ENCODE measurements at places on chromosomes 7 and 10.

GRCh38 chr10:30114881-30115625, 55.7 kb upstream of the JCAD start:
- no peak for DNase-seq

- DNase-seq, result no peak
Observed at GRCh38 chr7:22635349-22635748, 91.7 kb upstream of the IL6 start.

DNA sequence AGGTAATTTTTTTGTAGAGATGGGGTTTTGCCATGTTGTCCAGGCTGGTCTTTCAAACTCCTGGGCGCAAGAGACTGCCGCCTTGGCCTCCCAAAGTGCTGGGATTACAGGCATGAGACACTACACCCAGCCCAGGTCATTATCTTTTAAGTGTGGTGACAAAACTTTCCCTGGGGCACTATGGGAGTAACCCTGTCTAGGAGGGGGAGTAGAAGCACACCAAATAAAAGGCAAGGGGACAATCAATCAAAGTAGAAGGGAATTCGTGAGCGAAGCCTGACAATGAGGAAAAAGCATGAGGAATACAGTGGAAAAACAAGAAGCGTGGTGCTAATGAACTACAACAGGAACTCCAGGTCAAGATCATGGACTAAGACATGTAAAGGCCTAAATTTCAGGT, 31.4 kb downstream of the IDE start:
- no peak for DNase-seq

- no peak for DNase-seq
Observed at GRCh38 chr10:63603709-63604445, 82.7 kb downstream of the REEP3 start.

- DNase-seq, result no peak
Observed at GRCh38 chr7:141200191-141201108, 126.6 kb downstream of the TMEM178B start.

- no peak for DNase-seq
Observed at GRCh38 chr7:17558558-17559332, 260.3 kb downstream of the AHR start.

- no peak for DNase-seq
Observed at GRCh38 chr7:1342090-1342640, 109.5 kb downstream of the UNCX start.

GRCh38 chr10:89536013-89536354, 590 bp upstream of the SLC16A12 start:
- no peak for DNase-seq

DNA sequence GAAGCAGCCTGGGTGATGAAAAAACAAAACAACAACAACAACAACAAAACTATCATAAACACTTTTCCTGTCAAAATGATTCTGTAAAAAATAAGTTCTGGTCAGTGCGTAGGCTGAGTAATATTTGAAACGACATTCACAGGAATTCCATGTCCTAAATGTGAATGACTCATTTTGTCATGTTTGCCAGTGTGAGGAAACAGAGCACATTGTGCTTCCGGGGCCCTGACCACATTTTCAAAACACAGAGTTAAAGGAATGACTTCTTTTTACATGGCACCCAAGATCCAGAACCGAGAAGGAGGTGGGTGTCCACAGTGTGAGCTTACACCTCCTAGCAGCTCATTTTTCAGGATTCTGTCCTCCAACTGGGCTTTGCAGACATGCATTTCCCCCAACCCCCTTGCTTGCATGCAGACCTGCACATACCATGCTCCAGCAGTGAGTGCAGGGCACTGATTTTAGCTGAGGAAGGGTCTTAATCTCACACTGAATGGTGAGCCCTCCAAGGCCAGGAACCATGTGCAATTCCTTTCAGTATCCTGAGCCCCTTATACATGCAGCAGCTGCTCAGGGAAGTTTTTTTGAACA, 3.0 kb downstream of the CLRN3 start:
- no peak for DNase-seq

DNA sequence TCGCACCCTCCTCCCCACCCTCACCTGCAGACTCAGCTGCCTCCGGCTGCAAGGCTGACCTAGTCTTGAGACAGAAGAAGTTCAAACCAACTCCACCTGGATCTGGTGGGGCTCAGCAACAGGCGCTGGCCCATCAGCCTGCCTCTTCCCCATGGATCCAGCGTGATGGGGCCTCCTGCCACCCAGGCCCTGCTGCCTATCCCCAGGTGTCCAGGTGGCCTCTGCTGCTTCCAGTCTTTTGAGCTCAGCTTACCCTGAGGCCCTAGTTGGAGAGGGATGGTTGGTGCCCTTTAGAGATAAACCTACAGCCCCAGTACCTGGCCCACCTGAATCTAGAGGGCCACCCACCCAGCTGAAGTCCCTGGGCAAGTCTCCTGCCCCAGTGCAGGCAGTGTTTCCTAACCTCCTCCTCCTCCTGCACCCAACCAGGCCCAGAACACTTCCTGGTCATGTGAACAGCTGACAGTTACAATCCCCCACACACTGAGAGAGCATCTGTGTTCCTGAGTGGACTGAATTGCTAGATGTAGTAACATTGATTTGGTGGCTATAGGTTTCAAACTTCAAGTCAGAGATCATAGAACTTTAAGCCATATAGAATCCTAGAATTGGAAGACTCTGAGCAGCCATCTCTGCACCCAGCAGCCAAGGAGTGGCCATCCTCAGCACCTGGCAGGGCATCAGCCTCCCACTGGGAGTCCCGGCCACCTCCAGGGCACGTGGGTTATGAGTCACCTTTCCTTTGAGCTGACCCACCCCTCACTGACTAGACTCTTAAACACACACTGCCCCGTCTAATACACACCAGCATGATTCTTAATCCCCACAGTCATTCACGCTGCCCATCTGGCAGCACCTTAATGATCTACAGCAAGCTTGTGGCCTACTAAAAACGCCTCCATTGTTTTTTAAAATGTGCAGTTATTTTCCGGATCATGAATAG, 51.9 kb downstream of the ALOX5 start:
- no peak for DNase-seq

GRCh38 chr10:68543004-68543918, 15.9 kb upstream of the SLC25A16 start:
- DNase-seq, result no peak

- DNase-seq, result no peak
Observed at GRCh38 chr7:28355635-28356319, 56.5 kb upstream of the CREB5 start.

- DNase-seq, result no peak
Observed at GRCh38 chr10:36188461-36188860, 546.4 kb upstream of the FZD8 start.

DNA sequence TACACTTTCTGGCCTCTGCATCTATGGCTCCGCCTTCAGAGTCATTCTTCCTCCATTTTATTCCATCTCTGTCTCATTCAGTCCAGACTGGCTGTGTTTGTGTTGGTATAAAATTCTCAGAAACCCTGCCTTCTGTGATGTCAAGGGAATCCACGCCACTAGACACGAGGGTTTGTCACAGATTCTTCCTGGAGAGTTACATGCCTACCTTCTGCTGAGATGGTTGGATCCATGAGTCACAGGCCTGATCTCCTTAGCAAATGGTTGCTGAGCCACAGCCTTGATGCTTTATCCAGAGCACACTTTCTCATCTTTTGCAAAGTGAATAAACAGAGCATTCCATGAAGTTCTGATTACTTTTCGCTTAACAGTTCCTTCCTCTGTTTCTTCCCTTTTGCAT, 35.9 kb upstream of the TSPAN33 start:
- no peak for DNase-seq

DNA sequence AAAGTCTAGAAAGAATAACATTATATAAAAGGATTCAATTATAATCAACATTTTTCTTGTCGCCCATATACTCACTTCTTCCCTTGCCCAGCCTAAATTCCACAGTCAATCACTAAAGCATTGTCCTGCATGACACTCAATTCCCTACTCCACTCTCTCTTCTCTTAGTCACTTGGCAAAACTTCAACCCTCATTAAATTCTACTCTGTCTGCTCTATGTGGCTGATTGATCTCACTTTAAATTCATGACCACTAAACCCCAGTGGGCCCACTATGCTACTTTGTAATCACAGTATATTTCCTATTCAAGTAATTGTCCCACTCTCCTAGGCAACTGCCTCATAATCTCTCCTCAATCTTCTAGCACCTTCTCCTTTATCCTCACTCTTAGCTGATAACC, 54.1 kb downstream of the MTERF1 start:
- no peak for DNase-seq

DNA sequence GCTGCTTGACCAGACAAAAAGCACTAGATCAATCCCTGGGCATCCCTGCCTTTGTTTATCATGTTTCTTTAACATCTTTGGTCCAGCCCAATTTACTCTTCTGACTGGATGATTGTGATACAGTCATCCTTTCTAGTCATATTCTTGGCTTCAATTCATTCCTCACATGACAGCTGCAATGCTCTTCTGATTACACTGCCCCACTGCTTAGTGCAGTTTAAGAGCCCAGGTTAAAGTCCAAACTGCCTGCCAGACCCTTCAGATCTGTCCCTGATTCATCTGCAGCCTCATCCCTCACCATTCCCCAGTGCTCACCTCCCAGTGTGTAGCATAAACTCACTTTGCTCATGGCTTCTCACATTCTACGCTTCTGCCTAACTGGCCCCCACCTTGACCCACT, 383.8 kb downstream of the TNS3 start:
- DNase-seq, result no peak

GRCh38 chr7:64867863-64868440, 35.1 kb upstream of the ZNF273 start:
- DNase-seq, result no peak

DNA sequence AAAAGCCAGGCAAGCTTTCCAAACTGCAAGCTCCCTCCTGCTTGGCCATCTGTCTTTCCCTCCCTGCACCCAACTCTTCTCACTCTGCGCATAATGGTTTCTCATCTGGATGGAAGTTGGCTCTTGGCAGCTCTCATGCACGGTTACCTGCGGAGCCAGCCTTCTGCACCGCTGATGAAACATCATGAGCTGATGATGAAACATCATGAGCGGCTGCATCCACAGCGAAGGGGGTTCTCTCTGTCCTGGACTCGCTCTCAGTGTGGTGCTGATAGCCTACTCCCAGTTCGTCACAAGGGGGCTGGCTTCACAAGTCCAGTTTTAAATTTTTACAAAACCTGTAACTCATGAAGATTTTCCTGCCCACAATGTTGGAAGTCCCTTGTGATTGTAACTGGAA, 457.5 kb downstream of the ACTR3B start:
- no peak for DNase-seq

- DNase-seq, result no peak
Observed at GRCh38 chr7:137020351-137020750, 151.9 kb downstream of the CHRM2 start.

DNA sequence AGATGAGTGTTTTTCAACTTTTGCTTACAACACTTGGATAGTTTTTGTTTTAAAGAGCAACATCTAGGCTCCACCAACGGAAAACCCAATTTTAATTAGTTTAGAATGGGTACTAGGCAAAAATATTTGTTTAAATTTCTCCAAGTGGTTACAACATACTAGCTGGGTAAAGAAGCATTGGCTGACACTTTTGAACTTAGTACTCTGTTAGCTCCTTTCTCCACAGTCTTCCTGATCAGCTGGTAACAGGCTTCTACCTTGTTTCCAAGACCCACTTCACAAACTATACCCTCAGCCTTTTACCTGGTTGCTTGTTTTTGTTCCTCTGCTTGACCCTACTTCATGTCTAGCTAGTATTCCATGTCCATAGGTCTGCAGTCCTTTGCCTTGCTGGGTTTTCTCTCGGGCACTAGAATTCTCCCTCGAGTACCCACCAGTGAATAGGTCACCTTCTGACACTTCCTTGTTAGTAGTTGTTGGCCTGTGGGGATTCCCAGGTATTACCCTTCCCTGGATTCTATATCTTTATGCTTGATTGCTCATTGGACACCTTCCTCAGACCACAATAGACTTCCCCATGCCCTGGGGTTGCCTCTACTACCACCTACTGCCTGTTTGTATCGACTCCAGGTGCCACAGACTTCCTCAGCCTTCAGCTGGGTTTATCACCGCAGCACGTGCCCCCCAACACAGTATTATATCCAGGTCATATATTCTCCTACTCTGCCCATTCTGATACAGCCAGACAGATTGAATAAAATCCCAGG, 42.0 kb downstream of the PRPS1L1 start:
- DNase-seq, result no peak

- DNase-seq, result no peak
Observed at GRCh38 chr10:130434446-130435385, 298.5 kb downstream of the GLRX3 start.

DNA sequence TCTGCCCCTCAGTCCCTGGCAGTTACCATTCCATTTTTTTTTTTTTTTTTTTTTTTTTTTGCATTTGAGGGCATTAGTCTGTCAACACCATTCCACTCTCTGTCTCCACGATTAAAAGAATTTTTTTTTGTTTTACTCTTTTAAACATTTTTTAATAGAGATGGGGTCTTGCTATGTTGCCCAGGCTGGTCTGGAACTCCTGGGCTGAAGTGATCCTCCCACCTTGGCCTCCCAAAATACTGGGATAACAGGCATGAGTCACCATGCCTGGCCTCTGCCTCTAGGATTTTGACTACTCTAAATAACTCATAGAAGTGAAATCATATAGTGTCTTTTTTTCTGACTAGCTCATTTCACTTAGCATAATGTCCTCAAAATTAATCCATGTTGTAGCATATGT, 16.5 kb upstream of the CLDN3 start:
- no peak for DNase-seq

DNA sequence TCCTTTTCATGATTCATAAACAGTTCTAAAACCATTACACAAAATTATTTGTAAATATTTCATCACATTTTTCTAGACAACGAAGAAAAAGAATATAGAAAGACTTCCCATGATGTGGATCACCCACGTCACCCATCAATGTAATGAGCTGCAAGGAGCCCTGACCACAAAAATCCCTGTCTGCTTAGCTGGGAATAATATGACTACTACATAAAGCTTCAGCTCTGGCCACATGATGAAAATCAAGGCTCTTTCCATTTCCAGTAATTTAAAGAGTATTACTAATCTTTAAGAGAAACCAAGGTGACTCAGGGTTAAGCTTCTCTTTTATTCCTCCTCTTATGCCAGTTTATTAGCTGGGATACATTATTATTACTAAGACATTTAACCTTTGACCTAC, 180.8 kb upstream of the CACNA2D1 start:
- no peak for DNase-seq

DNA sequence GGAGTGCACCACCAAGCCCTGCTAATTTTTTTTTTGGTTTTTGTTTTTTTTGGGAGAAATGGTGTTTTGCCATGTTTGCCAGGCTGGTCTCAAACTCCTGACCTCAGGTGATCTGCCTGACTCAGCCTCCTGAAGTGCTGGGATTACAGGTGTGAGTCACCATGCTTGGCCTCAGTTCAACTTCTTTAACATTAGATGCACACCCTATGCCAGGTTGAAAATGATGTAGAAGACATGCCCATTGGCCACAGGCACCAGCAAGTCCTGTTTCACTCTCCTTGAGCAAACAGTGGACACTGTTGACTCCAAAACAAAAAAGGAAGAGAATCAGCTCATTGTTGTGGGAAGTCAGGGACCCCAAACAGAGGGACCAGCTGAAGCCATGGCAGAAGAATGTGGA, 1205.3 kb downstream of the REEP3 start:
- DNase-seq, result no peak

DNA sequence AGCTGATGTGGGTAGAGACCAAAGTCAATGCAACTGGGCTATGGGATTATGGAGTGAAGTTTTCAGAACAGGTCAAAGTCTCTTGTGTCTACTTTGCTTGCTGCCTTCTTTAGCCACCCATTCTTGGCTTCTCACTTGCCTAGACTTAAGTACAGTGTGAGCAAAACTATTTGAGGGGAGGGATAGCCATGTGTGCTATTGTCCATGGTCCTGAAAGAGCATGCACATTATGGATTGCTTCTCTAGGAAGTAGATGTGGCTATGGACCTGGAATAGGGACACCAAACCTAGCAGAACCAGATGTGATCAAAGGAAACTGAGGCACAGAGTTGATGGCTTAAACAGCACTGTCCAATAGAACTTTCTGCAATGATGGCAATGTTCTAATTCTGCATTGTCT, 81.9 kb upstream of the ZNF800 start:
- DNase-seq, result no peak
